ENCODE measurements at places on chromosomes 7 and 10.

GRCh38 chr10:67607472-67607871, 88.5 kb downstream of the CTNNA3 start:
- no peak for DNase-seq

GRCh38 chr10:58335306-58336005, 650 bp downstream of the UBE2D1 start:
- DNase-seq: peak; percentile 45

DNA sequence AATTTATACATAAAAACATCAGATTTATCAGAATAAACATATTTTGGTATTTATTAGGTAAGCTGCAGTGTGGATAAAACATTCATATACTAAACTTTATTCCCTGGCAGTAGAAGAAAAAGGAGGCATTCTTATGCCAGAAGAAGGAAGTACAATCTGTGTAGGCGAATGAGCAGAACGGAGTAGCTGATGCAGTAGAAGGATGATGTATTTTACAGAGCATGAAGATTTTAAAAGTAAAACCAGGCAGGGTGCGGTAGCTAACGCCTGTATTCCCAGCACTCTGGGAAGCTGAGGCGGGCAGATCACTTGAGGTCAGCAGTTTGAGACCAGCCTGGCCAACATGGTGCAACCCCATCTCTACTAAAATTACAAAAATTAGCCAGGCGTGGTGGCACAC, 294.9 kb upstream of the MKLN1 start:
- no peak for DNase-seq

DNA sequence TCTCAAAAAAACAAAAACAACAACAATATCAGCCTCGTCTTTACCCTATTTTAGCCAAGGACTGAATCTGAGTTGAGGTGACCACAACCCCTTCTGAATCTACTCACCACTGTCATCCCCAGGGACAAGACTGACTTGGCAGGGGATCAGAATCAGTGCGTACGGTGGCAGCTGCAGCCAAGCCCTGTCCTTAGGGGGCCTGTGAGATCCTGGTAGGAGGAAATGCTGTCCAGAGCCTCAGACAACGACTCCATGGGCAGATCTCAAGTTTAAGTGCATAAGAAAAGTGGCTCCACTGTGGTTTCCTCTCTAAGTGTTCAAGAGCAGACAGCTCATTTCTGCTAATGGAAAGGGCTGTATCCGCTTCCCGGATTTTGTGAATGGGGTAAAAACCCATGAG, 22.4 kb upstream of the CYTH3 start:
- DNase-seq: no peak

DNA sequence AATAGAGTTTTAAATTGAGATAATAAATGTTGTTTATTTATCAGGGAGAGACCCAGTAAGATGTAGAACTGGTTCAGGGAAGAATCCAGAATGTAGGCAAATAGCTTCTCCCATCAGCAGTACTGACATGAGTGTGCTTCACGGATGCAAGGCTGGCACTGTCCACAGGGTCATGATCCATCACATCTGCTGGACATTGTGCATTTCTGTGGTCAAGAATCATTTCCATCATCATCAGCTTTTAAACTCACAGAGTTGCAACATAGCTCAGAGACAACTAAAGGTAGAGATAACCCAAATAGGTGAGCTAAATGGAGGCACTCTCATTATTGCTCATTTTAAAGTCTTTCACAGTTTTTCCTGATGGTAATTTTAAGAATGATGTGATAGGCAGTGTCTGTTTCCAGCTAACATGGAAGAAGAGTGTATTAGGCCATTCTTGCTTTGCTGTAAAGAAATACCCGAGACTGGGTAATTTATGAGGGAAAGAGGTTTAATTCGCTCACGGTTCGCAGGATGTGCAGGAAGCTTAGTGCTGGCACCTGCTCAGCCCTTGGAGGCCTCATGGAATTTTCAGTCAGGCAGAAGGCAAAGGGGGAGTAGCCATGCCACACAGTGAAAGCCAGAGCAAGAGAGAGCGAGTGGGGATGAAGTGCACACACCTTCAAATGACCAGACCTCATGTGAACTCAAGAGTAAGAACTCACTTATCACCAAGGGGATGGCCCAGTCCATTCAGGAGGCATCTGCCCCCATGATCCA, 80.8 kb downstream of the INPP5A start:
- DNase-seq: no peak

DNA sequence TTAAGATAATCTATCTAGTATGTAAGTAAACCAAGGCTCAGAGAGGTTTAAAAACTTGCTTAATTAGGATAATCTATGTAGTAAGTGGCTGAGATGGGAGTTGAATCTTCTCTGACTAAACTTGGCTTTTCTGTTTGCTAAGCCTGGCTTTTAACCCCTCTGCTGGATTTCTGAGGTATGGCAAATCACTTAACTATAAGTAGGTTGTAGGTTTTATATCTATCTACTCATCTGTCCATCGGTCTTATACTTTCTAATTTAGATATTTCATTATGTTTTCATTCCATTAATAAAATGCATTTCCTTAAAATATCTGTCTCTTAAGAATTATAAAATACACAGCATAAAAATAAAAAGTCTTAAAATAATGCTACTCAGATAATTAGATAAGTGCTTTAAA, 59.4 kb downstream of the ST7 start:
- DNase-seq: peak; percentile 30
